Femur (tissue), 1 donor: ENCODE measurements at places on chromosomes 16 and 17.
A peak's percentile ranks its signal among the peaks of the same experiment; 100 is the strongest.

DNA sequence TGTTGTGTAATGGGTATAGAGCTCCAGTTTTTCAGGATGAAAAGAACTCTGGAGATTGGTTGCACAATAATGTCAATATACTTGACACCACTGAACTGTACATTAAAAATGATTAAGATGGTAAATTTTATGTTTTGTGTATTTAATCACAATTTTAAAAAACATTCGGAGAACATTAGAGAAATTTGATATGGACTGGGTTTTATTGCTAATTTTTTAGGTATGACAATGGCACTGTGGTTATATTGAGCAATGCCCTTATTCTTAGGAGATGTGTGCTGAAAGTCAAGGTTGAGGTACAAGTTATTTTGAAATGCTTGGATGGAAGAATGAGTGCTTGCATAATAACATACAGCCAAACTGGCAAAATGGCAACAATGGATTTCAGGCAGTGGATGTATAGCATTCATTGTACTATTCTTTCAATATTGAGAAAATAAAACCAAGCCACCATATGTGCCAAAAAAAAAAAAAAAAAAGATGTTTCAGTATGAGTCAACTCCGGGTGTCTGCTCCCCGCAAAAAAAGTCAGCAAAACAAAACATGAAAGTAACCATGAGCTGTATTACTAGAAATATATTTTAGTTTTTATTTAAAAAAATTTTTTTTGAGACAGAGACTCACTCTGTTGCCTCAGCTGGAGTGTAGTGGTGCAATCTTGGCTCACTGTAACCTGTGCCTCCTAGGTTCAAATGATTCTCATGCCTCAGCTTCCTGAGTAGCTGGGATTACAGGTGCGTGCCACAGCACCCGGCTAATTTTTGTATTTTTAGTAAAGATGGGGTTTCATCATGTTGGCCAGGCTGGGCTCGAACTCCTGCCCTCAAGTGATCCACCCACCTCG, 19.8 kb downstream of the HOXB1 start:
- DNase-seq = no peak

DNA sequence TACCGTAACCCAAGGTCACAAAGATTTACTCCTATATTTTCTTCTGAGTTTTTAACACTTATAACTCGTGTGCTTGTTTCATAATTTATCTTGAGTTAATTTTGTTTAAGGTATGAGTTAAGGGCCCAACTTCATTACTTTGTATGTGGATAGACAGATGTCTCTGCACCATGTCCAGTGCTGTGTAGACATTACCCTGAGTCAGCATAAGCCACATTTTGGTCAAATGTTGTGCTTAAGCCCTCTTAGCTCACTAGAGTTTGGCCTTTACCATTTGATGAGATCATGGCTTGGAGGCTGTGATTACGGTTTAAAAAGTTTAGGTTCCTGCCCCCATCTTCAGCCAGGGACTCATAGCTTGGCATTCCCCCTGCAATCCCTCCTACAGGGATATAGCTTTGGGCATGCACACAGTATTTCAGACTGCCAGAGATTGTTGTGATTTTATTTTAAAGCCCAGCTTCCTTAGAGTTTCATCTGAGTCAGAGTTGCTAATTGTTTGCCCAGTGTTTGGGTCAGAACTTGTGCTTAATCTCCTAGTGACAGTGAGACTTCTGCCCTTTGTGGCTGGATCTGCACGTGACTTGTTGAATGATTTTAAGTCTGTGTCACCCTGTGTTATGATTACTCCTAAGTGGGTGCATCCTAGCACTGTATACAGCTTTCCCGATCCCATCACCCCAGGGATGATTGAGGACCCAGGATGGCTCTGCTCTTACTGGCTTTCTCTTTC, 393.1 kb downstream of the CNTNAP4 start:
- no peak for DNase-seq

DNA sequence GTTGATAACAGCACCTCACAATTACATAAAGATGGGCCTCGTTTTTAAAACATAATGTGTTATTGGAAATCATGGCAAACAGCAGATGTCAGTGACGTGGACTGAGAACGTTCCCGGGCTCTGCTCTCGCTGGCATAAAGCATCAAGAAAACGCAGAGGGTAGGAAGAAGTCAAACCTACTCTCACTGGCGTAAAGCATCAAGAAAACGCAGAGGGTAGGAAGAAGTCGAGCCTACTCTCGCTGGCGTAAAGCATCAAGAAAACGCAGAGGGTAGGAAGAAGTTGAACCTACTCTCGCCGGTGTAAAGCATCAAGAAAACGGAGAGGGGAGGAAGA, 110.6 kb downstream of the VPS53 start:
- no peak for DNase-seq

- no peak for DNase-seq
Measured at GRCh38 chr17:81735264-81736102, 23.4 kb downstream of the SLC25A10 start.

- peak; percentile 74 for DNase-seq
Measured at GRCh38 chr17:78127239-78127887, 1.2 kb downstream of the TMC6 start.

- DNase-seq = no peak
Measured at GRCh38 chr17:35170968-35171771, 23.0 kb downstream of the SLC35G3 start.

DNA sequence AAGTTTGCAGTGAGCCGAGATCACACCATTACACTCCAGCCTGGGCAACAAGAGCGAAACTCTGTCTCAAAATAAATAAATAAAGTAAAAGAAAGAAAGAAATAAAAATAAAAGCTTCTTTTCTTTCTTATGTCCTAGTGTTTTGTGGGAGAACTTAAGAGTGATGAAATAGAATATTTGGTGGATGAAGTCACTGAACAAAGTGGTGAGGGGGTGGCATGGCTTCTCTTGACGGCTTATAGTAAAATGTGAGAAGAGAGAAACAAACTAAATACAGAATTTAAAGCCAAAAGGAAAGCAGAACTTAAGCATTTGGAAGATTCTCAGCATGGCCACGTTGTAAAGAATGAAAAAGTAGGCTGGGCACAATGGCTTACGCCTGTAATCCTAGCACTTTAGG, 15.3 kb downstream of the SGF29 start:
- no peak for DNase-seq

- no peak for DNase-seq
Measured at GRCh38 chr16:30748634-30749445, 615 bp downstream of the PHKG2 start.
